ENCODE measurements at places on chromosomes 6 and 20. TPM values are rescaled to one million over a fixed set of nuclear protein-coding genes. Genes with fewer than 3 reads are reported as not detected.

BCAS1 gene
- not detected for total RNA-seq

BCAS4 gene
- 11.5 TPM for total RNA-seq

TFAP2C gene
- 16.3 TPM for total RNA-seq

ZC2HC1B gene
- not detected for total RNA-seq

ACTL10 gene
- total RNA-seq, result 1.1 TPM

LAMA5 gene
- 72.6 TPM for total RNA-seq

FERMT1 gene
- total RNA-seq, result 276 TPM

SRMS gene
- 0.11 TPM for total RNA-seq

STXBP5 gene
- 20.3 TPM for total RNA-seq

All from foreskin keratinocyte (primary cell).